Hepatocyte (in vitro differentiated cells): ENCODE measurements at places on chromosomes 11 and 22.

- DNase-seq = no peak
These were observed 43.1 kb downstream of the LRP5 start for GRCh38 chr11:68355471-68355870.

- DNase-seq = no peak
These were observed 291.0 kb downstream of the BRD1 start for GRCh38 chr22:49536571-49537131.

GRCh38 chr11:21148376-21148775 lies 479.0 kb downstream of the NELL1 start:
- no peak for DNase-seq

GRCh38 chr11:27218421-27219038 lies 144.5 kb downstream of the CCDC34 start:
- no peak for DNase-seq

DNA sequence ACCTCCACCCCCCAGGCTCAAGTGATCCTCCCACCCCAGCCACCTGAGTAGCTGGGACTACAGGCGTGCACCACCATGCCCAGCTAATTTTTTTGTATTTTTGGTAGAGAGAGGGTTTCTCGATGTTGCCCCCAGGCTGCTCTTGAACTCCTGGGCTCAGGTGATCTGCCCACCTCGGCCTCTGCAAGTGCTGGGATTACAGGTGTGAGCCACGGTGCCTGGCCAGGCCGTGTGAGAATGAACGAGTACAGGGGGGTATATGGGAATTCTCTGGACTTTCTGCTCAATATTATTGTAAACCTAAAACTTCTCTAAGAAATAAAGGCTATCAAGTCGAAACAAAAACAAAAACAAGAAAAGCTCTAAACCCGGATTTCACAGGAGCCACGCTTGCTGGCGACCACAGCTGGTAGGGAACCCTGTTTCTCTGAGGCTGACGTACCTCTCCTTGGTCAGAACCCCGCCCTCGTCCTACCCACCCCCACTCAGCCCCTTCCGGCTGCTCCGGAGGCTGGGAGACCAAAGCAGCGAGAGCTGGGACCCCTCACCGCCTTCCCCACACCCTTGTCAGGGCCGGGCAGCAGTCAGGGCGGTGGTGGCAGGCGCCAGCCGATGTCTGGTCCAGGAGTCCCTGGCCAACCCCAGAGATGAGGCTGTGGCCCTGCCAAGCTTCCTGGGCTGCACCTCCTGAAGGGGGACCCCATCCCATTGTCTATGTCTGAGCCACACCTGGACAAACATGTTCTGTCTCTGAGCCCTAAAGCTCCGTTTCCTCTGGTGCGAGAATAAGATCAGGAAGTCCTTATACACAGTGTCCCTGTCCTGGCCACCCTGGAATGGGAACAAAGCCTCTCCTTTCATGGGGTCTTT lies 52.1 kb downstream of the LINC01488 start:
- no peak for DNase-seq

DNA sequence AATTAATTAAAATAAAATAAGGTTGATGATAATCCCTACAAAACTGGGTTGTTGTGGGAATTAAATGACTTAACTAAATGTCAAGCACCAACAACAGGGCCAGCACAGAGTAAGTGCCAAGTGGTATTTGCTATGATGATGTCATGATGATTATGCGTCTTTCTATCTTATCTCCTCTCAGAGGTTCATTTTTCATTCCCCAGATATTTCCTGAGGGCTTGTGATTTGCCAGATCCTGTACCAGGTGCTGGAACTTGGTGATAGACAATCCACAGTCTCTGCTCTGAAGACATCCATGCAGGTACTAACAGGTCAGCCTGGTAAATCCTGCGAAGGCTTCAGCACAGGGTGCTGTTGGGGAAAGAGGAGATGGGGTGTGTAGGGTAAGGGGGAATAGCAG lies 8.1 kb upstream of the MYH9 start:
- peak; percentile 52 for DNase-seq

DNA sequence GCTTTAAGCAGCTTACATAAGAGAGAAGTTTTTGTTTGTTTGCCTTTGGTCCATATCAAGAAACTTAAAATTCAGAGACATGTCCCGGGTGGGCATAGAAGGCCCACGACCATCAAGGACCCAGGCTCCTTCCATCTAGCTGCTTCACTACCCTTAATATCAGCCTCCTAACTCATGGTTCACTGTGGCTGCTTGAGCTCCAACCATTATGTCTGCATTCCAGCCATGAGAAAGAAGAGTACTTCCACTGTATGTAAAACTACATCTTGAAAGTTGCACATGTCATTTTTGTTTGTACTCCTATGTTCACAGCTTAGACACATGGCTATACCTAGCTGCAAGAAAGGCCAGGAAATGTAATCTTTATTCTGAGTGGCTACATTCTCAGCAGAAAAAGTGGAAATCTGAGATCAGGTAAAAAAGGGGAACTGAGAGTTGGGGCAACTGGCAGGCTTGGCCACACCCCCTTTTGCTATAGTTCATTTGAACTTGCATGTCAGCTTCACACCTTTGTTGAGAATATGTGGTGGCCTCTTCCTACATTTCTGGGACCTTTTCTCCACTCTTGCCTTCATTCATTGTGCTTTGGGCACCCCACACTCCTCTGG lies 81.3 kb upstream of the TP53I11 start:
- no peak for DNase-seq
